Neural crest cell (in vitro differentiated cells): ENCODE measurements at places on chromosomes 12 and 14. TPM values are rescaled to one million over a fixed set of nuclear protein-coding genes. Genes with fewer than 3 reads are reported as not detected.

Gene EMP1
- 0.30 and 0.68 TPM in 2 replicates for total RNA-seq

Gene SMIM10L1
- total RNA-seq, result 16.9 and 17.8 TPM in 2 replicates

Gene CDCA4
- 55.0 and 58.2 TPM in 2 replicates for total RNA-seq

Gene MYF5
- not detected in 2 replicates for total RNA-seq

Gene LRRC10
- not detected in 2 replicates for total RNA-seq

Gene ERP27
- not detected in 2 replicates for total RNA-seq

Gene NAV3
- total RNA-seq, result 4.7 and 5.0 TPM in 2 replicates

Gene FAM161B
- total RNA-seq, result 2.8 and 3.3 TPM in 2 replicates

Gene CCDC177
- 7.5 and 7.7 TPM in 2 replicates for total RNA-seq

Gene ATG14
- total RNA-seq, result 8.9 and 9.0 TPM in 2 replicates

Gene RERGL
- total RNA-seq, result not detected in 2 replicates

Gene DEPDC4
- 3.5 and 4.1 TPM in 2 replicates for total RNA-seq

Gene RPL10L
- not detected in 2 replicates for total RNA-seq

Gene NEUROD4
- total RNA-seq, result 6.9 and 7.3 TPM in 2 replicates

Gene MYO1H
- not detected in 2 replicates for total RNA-seq

- DNase-seq, result no peak
Measured at GRCh38 chr14:37594971-37595808, at the start of the genes FOXA1 and TTC6. TSS of gene FOXA1 (minus strand) at chr14:37595249. CDS start at chr14:37594972, 277 bp downstream. TSS of gene TTC6 (plus strand) at chr14:37595629. CDS start at chr14:37622065, 26,436 bp downstream.

DNA sequence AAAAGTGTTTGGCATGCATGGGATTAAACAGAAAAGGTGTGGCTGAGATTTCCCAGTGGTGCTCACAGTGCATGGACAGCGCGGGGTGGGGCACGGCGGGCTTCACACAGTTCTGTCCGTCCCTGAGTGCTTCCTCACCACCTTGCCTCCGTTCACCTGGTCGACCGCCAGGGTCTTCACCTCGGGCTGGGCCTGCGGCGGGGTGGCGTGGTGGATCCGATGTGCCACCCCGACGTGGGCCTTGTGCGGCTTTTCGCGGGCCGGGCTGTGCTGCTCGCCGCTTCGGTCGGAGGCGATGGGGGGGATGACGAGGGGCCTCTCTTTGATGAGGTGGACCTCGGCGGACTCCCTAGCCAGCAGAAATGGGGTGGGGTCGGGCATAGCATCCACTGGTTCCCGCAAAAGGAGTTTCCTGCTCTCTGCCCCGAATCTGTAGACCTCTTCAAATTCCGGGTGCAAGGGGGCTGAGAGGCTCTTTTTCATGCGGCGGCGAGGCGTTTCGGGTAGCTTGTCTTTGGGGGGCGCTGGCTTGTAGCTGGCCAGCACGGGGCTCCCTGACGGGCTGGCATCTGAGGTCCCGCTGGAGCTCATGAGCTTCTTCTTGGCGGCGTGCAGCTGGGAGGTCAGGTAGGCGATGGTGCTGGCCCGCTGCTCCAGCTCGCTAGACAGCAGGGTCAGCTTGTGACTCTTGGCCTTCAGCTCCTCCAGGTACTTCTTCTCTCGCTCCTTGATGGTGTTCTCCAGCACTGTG lies 35.5 kb downstream of the CCDC92 start:
- no peak for DNase-seq

- DNase-seq, result no peak
Measured at GRCh38 chr12:9030776-9031175, 41.4 kb downstream of the KLRG1 start.

GRCh38 chr14:97177635-97178034 lies 380.5 kb downstream of the VRK1 start:
- no peak for DNase-seq

DNA sequence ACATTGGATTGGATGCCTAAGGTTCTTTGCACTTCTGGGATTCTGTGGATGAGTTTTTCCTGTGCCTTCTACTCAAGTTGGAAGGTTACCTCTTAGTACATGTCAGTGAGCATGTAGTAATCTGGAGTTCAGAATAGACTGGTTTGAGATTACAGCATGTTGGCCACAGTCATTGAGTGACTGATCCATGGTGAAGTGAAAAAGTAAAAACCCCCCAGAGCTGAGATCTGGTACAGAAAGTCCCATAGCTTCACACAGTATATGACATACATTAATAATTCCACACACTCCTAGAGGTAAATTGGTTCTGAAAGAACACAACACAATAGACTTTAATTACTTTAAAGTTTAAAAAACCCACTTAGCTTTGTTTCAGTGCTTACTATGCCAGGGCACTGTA lies 11.9 kb upstream of the CCND2 start:
- no peak for DNase-seq

DNA sequence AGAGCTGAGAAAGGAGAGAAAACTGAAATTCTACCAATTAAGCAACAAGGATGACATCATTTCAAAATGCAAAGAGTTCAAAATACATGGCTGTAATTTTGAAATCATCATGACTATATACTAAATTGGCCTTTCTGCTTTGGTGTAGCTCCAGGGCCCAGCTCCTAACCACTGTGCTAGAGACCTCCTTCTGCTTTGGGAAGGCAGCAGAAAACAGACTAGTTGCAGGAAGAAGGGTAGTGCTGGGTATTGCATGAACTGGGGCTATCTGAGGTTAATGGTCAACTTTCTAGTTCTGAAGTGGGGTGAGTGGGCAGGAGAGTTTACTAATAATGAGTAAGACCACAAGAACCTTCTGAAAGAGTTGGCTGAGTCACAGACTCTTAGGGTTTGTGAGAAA lies 66.2 kb downstream of the PTGER2 start:
- no peak for DNase-seq

GRCh38 chr12:115691123-115691522 lies 586.4 kb downstream of the MED13L start:
- no peak for DNase-seq

GRCh38 chr12:55652352-55652751 lies 15.7 kb downstream of the OR10P1 start:
- DNase-seq, result no peak

- DNase-seq, result no peak
Measured at GRCh38 chr12:115920395-115921183, 356.9 kb downstream of the MED13L start.

DNA sequence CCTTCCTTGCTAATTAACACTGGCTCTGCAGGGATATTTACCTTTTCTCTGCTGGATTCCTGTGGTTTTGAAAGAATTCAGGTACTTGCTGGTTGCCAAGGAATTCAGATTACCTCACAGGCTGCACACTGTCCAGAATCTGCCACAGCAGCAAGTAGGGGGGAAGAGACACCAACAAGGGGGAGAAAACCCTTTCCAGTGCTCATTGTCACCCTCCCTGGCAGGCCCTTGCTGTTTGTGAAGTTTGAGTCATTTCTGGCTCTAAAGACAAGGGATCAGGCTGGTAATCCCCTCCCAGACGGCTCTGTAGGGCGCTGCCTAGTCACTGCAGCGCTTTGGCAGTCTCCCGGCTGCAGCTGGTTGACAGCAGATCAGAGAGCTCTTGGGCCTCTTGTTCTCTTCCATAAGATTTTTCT lies 50.8 kb downstream of the TTLL5 start:
- DNase-seq, result no peak

GRCh38 chr12:77349689-77350370 lies 284.5 kb upstream of the E2F7 start:
- no peak for DNase-seq

DNA sequence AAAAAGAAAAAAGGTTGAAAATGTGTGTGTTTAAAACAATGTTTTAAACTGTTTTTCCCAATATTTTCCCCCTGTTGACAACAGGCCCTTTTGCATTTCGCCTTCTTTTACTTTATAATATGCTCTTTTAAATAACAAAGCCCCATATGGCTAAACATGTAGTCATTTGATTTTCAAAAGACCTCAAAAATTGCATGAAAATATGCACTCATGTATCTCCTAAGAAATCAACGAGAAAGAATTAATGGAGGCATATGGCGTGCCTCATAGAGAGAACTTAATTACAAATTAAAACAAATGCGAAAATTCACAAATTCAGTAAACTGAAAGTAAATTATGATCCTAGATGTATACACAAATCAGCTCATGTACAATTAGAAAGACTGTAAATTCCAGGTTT lies 202.6 kb upstream of the FOXN3 start:
- no peak for DNase-seq

GRCh38 chr14:79961197-79961596 lies 250.1 kb downstream of the DIO2 start:
- no peak for DNase-seq

- DNase-seq, result no peak
Measured at GRCh38 chr12:41205070-41205709, 17.1 kb downstream of the PDZRN4 start.

- DNase-seq, result no peak
Measured at GRCh38 chr14:44741431-44741830, 220.3 kb downstream of the KLHL28 start.

- no peak for DNase-seq
Measured at GRCh38 chr12:56197921-56198635, 8.8 kb upstream of the SMARCC2 start.
